ENCODE measurements at places on chromosomes 1 and 21.

- DNase-seq, result no peak
Measured at GRCh38 chr1:224675590-224675989, 59.5 kb downstream of the CNIH3 start.

DNA sequence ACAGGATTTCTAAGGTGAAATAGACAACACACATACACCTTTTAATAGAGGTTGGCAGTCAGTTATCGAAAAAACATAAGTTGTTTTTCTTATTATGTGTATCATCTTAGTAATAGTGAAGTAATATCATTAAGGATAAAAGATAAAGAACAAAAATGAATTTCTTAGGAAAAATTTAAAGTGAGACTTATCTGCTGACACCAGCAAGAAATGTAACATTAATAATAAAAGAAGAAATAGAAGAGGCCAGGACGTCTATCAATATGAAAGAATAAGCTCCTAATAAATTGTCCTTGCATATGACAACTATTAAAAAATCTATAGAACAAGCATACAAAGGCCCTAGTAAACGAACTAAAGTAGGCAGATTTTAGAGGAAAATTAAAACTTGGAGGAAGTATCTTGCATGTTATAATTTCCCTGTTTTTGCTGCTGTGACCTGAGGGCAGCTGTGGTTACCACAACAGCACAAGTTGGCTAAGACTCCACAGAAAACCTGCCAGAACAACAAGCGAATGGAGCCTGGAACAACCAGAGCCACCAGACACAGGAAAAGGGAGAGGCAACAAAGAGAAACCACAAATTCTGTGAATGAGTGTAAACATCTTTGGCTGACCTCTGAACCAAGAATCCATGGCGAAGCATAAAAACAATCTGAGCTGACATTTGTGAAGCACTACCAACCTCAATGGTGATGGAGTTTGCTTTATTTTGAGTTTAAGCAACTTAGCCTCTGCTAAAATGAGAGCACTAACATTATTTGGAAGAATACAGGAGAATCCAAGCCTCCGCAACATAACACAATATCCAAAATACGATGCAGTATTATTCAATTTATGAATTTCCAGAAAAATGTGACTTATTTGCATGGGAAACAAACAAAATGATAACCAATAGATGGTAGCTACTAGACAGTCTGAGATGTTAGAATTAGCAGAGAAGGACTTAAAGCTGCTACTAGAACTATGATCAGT, 207.5 kb downstream of the KCNT2 start:
- peak; percentile 70 for DNase-seq

GRCh38 chr1:112445596-112445995, 49.6 kb downstream of the CTTNBP2NL start:
- no peak for DNase-seq

DNA sequence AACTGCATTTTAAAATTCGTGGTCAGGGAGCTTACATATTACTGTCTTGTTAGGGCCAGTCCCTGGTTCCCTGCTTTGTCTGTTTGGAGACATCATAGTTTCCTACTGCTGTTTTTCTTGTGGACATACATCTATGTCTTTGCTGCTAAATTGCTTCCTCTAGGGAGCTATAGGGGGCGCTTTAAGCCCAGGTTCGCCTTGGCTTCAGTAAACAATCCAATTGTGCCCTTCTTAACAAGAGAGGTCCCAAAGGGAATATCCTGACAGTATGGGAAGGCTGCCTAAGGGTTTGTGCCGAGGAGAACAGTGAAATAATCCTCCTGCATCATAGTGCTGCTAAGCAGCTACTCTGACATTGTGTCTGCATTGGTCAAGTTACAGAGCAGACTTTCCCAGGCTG, 112.5 kb downstream of the USH2A start:
- peak; percentile 77 for DNase-seq

DNA sequence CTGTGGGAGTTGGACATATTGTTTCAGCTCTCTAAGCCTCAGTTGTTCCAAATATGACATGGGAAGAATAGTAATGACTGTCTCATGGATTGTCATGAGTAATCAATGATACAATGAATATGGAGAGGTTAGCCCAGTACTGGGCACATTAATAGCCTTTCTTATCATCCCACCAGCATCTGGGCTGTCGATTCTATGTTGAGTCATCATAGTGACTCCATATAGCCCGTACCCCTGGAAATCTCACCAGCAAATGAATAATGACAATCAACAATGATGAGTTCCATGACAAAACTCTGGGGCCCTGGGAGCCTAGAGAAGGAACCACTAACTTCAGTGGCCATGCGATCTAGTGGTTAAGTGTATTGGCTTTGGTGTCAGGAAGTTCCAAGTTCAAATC, 39.7 kb upstream of the GJB5 start:
- DNase-seq, result no peak

- DNase-seq, result peak; percentile 97
Measured at GRCh38 chr21:42923553-42924432, 1.6 kb downstream of the ERVH48-1 start.

- DNase-seq, result no peak
Measured at GRCh38 chr1:233442026-233442780, 114.7 kb downstream of the MAP3K21 start.

DNA sequence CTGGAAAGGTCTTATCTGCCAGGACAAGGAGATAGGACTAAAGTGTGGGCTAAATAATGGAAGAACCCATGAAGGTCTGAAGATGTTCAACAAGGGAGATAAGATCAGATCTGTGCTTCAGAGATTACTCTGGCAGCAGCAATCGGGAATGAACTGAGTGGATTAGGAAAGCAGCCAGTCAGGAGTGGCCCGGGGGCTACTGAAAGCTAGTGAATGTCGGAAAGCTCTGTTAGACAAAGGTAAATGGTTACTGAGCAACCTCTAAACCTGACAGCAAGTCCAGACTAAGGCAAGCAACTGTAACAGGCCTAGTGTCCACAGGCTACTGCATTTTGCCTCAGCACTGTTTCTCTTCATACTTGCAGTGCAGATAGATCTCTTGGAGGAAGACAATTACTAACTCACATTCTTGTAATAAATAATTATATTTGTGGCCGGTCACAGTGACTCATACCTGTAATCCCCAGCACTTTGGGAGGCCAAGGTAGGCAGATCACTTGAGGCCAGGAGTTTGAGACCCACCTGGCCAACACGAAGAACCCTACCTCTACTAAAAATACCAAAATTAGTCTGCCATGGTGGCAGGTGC, 12.5 kb downstream of the IQGAP3 start:
- DNase-seq, result no peak

DNA sequence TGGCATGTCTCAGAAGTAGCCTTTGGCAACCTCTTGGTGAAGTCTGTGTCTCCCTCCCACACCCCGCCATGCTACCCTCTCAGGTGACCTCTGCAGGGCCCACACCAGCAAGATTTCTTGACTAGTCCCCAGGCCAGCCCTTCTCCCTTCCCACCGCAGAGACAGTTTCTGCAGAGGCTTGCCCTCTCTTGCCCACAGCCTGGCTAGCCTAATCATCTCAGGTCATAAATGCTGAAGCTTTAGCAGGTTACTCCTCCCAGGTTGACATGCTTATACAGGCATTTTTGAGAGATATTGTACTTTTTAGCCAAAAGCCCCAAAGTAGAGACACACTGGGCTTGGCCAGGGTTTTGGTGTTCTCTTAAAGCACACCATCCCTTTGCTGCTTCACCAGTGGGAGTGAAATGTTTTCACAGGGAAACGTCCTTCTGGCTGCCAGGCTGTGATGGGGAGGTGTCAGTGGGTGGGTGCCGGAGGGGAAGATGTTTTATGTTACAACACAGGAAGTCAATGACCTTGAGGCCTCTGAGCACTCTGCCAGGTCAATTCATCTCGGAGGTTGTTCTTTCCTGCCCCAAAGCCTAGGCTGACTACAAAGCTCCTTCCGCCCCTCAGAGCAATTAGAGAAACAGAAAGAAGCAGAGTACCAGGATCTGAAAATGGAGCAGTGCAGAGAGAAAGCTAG, 58.5 kb downstream of the STYXL2 start:
- no peak for DNase-seq

GRCh38 chr1:204463125-204464060, 31.2 kb downstream of the PIK3C2B start:
- DNase-seq, result no peak

DNA sequence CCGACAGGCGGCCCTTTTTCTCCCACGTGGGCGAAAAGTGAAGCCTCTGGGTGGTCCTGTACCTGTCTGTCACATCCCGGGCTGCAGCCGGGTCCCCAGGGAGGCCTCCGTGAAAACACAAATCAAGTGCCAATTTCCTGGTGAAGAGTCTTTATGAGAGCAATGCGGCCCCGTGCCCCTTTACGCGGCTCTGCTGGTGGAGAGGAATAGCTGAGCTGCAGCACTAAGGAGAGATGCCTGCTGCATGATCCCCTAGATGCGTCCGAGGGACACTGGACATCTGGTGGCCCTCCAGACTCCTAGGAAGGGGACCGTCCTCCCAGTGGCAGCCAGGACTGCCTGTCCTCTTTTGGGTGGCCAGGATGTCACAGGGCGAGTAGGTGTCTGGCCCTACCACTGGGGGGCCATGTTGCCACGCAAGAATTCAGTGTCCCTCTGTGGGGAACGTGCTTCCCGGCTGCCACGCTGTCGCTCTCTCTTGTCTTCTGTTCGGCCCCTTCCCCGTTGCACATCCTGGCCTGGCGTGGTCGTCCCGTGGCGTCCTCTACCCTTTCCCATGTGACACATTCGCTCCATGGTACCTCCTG, 38.7 kb downstream of the COL18A1 start:
- DNase-seq, result no peak

GRCh38 chr1:176205332-176205914, 1.7 kb downstream of the COP1 start:
- DNase-seq, result no peak

- peak; percentile 18 for DNase-seq
Measured at GRCh38 chr21:42609811-42610210, 43.6 kb upstream of the PDE9A start.

DNA sequence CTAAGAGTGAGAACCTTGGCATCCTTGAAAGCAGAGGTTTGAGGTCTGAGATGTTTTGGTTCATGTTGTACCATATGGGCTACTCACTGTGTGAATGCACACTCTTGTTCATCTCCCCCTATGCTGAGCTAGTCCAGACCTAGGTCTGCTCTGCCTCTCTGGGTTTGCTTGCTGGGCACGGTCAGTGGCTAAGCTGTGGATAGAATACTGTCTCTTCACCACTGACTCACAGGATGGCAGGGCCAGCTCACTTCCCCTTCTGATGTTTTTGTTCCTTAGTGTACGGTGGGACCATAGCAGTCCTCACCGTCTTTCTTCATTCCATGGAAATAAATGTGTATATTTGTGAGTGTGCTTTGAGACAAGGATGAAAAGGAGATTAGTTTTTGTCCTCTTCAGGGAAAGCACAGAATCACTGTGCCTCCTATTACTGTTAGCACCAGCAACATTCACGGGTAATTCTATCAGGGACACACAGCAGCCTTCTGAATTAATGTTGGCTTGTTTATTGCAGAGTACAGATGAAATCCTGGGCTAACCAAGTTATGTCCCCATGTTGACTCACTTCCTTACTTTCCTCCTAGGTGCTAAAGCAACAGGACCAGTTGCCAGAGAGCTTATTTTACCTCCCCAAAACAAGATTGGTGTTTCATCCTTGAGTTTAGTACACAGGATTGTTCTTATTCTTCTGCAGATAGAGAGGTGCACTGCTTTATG, 56.9 kb upstream of the IVNS1ABP start:
- DNase-seq, result peak; percentile 62

DNA sequence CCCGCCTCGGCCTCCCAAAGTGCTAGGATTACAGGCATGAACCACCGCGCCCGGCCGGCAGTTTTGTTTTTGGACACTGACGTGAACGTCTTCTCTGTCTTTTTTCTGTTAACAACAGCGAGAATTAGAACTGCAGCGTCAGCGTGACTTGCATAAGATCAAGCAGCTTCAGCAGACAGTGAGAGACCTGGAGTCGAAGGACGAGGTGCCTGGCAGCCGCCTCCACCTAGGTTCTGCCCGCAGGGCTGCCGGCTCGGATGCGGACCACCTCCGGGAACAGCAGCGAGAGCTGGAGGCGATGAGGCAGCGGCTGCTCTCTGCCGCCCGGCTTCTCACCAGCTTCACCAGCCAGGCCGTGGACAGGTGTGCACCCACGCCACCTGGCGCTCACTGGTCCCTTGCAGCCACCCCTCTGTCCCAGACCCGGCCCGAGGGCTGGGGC, 22.9 kb upstream of the DIP2A start:
- no peak for DNase-seq

- peak; percentile 94 for DNase-seq
Measured at GRCh38 chr1:3504151-3504821, 49.8 kb downstream of the ARHGEF16 start.

DNA sequence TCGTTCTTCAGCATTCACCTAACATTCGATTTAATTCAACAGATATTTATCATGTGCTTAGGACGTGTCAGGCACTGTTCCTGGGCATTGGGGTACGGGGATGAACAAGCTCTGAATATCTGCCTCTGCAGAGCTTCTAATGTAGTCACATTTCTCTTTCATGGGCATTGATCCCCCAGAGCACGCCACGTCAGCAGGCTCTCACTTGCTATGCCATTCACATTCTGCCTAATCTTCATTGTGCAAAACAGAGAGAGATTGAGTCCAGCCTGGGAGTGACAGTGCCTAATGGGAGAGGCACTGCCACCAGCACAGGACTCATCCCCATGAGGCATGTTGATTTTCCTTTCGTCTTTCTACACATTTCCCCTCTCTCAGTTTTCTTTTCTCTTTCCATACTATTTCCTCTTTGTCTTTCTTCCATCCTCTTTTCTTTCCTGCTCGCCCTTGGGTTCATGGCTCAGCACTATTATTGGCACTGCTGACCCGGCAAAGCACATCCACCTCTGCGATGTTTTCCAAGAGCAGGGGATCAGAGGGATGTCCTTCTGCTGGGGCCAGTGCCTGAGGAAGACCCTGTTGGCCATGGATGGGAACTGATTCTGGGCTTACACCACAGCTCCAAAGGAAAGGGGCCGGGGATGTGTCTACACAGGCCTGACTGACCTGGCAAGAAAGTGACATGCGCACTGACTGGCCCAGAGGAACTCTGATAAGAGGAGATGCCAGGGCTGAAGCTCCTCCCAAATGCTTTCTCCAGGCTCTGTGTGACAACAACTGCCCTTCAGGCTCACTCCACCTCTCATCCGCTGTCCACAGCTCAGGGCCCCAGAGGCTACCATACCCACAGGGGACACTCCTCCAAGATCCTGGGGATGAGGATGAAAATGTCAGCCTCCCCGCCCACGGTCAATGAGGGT, 195.9 kb downstream of the TOMM20 start:
- peak; percentile 32 for DNase-seq

DNA sequence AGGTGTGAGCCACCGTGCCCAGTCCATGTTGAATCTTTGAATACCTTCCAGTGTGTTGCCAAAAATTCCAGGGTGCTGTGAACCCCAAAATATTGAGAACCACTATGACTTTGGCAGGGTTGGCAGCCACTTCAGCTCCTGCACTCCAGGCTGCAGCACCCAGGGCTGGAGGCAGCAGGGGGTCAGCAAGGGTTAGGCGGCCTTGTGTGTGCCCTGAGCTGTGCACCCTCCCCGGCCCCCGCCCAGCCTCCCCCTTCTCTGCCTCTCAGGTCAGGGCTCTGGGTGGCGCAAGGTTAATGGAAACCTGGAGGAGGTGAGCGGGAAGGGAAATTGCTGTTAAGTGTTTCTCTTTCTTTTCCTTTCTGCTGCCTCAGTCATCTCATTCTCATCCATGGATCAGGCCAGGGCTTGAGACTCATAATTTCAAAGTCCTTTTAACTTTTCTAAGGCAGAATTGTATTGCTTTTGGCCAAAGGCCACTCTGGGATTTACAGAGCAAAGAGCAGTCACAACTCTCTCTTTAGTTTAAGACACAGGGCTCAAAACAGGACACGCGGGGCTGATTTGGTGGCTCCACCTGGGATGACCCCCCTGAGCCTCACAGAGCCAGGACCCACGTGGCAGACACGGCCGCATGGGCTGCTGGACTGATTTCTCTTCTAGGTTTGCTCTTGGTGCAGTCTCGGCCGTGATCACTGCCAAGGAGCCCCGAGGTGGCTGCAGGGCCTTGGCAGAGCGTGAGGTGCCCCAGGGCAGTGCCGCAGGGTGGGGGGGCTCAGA, 212.3 kb downstream of the PTPRU start:
- no peak for DNase-seq
